GM23248 (cell line): ENCODE measurements at places on chromosomes 5 and 9.

- DNase-seq, result no peak
These were observed 338.4 kb downstream of the TMEM167A start for GRCh38 chr5:82738681-82739269.

DNA sequence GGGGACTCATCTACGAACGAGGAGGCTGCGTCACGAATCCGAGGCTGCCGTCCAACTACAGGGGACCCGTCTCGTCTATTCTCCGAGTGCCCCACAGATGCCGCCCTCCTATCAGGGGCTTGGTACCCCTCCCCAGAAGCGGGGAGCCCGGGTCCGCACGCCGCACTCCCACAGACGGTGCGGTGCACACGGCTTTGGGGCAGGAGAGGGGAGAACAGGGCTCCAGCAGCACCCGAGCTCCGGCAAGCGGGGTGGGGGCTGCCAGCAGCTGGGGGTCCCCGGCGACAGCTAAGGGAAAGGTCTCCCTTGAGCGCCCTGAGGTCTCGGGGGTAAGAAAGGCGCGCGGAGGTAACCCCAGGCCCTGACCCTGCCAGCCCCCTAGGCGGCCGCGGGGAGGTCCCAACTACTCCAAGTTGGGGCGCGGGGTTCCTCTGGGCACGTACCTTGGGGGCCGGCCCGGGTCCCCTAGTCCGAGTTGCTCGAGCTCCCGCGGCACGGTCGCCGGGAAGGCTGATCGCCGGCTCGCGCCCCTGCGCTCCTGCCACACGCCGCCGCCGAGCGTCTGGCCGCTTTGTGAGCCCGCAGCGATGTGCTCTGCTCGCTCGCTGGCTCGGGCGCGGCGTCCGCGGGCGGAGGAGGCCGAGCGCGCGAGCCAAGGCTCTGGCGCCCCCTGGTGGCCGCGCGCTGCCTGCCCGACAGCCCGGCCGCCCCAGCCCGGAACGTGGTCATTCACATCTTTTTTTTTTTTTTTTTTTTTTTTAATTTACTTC lies at the start of gene SPOCK1:
TSS of gene SPOCK1 (minus strand) at position 591 of the 770 bp plus-strand sequence.
- DNase-seq, result peak; percentile 95

- no peak for DNase-seq
These were observed 583.1 kb downstream of the CCDC171 start for GRCh38 chr9:16135968-16136367.

- no peak for DNase-seq
These were observed 38.6 kb downstream of the ZNF366 start for GRCh38 chr5:72468606-72469005.

- no peak for DNase-seq
These were observed 48.9 kb downstream of the FAM174A start for GRCh38 chr5:100584069-100584468.

DNA sequence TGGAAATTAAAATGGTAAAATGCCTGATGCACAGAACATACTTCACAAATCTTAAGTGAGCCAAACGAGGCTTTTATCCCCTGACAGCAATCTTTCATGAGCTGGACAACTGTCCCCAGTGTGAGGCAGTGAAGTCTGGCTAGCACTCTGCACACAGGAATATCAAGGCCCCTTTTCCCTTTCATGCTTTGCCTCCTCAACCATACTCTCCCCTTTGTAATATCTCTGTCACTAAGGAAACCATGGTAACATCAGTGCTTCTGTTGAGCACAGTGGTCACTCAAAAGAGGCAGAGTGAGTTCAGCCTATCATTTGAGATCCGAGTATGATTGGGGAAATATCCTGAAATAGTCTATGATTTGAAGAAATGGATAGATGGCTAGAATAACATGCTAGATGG lies 318.3 kb downstream of the ENC1 start:
- no peak for DNase-seq

- DNase-seq, result peak; percentile 2
These were observed 395.7 kb upstream of the SEMA6A start for GRCh38 chr5:116970318-116970717.

- DNase-seq, result no peak
These were observed 20.4 kb upstream of the RFK start for GRCh38 chr9:76414661-76415060.

DNA sequence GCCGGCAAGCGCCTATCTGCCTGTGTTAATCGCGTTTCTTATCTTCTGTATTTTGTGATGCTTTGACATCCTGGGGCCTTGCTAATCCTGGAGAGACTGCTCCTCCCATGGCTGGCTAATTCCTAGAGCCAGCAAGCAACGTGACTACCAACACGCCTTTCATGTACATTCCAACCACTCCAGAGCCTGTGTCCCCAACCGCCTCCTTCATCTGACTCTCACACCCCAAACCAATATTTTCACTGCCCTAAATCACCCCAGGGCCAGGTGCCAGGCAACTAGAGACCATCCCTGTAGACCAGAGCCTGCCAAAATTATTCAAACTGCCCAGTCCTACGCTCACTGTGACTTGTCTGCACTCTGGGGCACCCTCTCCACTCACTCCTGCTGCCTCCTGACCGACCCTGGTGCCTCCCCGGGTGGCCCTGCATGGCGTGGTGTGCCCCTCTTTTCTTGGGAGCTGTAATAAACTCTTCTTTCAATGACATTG lies 50.5 kb upstream of the COL5A1 start:
- DNase-seq, result peak; percentile 74

DNA sequence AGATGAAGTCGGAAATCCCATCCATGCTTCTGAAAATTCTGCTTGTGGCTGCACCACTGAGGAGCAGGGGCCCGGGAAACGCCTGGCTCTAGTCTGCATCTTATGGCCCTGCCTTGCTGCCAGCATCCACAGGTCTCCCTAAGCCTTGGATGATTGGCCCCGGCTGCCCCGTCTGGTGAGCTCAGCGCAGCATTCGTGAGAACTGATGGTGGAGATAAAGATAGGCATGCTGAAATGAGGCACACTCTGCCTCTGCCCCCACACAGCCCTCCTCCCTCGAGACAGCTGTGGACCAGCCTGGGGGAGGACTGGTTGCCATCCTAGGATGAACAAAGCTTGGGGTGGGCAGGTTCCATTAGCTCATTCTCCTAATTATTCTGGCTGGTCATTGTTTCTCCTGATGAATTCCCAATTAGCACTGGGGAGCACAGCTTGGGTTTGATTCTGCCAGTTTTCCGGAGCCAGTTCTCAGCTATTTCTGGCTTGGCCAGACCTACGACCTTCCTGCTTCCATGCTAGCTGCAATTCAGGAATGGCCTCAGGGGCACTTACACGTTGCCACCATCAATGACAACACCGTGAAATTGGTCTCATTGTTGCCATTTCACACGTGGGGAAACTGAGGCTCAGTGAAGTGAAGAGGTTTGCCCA lies 62.8 kb upstream of the CPEB4 start:
- peak; percentile 54 for DNase-seq

DNA sequence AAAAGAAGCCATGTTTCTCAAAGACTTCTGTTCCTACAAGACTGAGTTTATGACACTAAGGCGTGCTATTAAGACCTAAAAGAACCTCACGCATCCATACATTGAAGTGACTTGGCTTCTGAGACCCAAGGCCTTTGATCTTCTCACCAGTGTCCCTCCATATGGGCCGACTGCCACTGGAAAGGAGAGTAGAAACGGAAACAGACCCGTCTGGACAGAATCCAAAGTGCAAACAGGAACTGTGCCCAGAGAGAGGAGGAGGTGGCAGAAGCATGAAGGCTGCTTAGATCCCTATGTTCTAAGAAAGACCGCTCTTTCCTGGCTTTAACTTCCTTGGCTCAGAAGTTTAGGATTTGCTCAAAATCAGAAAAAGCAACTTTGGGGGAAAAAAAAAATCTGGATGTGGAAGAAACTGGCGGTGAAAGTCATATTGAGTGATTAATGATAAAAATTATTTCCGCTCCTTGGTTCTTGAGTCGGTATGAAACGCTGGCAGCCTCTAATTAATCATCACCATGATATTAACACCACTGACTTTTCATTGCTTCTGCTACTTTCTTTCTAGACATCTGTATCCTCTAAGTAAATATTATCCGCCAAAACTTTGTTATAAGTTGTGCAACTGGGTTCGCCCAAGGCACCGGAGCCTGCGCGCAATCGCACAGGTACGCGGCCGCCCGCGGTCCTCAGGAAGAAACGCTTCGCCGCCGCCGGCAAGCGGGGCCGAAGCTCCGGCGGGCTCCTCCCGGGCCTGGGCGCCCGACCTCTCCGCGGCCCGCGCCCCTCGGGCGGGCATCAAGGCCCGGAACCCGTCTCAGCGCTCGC lies 726 bp downstream of the DAP start:
- DNase-seq, result peak; percentile 81

DNA sequence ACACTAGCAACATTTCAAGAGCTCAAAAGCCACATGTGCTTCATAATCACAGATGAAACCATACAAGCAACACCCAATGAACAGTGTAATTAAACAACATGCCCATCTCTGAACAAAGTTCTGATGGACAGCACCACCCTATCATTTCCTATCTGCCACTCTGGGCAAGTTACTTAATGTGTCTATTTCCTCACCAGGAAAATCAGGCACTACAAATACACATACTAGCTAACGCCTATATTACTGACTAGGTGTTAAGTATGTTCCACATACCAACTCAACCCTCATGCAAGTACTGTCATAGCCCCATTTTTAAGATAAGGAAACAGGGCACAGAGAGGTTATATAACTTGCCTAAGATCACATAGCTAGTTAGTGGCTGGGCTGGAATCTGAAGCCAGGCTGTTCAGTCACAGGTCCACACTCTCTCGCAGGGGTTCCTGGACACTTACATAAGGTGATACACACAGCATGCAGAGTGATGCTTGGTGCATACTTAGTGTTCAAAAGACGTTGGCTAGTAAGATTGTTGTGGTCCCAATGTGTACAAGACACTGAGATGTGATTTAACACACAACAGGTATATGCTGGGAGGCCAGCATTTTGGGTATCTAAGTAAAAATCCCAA lies 24.2 kb downstream of the CORO2A start:
- no peak for DNase-seq

GRCh38 chr5:10290438-10290837 lies 17.3 kb downstream of the CMBL start:
- DNase-seq, result no peak

DNA sequence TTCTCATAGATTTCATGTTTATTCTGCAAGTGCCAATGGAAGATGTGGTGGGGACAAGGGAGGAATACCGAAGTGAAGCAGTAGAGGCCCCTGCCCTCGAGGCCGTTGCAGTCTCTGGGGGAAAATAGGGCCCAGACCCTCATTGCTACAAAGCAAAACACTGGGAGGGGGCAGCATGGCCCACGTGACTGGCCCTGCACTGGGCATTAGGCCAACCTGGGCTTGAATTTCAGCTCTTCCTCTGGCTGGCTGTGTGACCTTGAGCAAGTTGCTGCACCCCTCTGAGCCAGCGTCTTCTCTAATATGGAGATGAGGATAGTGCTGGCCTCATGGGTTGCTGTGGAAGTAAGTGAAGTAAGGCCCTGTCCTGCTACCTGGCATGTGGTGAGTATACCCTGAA lies 709 bp upstream of the SYNPO start:
- DNase-seq, result no peak

DNA sequence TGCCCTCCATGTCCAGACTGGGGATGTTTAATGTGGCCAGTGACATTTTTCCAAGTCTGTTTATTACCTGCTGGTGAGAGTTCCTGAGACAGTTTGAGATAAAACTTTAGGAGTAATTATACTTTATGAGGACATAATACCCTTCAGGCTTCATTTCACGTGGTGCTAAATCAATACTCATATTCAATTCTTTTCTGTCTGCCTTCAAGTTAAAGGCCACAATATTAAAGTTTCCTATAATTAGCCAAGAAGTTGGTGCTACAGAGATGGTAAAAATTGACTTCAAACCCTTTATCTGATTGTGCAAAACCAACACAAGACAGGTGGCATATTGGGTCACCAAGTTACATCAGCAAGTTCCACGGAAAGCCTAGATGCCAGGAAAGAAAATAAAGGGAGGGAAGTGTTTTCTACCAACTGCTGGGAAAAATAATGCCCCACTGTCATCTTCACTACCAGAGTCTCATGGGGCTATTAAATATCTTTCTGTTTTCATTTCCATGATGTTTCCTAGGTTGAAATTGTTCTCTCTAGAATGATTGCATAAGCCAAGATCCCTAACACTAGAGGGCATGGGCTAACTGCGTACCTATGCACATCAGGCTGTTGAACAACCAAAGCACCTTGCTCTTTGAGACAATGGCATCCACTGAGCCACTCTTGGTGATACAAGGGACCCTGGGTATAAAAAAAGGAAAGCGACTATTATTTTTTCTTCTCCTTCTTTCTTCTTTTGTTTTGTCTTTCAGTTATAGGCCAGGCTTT lies 68.7 kb downstream of the INSYN2B start:
- no peak for DNase-seq

GRCh38 chr5:124669956-124670721 lies 76.3 kb downstream of the ZNF608 start:
- peak; percentile 78 for DNase-seq

DNA sequence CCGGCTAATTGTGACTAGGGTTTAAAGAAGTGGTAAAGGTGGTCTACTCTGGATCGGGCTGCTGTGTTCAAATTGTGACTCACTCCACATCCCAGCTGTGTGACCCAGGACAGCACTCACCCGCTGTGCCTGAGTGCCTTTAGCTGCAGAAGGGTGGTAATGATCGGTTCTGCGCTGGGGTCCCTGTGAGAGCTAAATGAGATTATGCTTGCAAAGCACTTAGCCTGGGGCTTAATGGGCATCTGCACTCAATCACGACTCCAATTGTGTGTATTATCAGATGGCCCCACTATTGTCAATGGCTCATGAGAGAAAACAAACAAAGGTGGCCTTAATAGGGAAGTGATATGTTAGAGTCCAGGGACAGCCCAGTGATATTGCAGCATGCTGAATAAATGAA lies 25.1 kb upstream of the TBC1D2 start:
- DNase-seq, result no peak

DNA sequence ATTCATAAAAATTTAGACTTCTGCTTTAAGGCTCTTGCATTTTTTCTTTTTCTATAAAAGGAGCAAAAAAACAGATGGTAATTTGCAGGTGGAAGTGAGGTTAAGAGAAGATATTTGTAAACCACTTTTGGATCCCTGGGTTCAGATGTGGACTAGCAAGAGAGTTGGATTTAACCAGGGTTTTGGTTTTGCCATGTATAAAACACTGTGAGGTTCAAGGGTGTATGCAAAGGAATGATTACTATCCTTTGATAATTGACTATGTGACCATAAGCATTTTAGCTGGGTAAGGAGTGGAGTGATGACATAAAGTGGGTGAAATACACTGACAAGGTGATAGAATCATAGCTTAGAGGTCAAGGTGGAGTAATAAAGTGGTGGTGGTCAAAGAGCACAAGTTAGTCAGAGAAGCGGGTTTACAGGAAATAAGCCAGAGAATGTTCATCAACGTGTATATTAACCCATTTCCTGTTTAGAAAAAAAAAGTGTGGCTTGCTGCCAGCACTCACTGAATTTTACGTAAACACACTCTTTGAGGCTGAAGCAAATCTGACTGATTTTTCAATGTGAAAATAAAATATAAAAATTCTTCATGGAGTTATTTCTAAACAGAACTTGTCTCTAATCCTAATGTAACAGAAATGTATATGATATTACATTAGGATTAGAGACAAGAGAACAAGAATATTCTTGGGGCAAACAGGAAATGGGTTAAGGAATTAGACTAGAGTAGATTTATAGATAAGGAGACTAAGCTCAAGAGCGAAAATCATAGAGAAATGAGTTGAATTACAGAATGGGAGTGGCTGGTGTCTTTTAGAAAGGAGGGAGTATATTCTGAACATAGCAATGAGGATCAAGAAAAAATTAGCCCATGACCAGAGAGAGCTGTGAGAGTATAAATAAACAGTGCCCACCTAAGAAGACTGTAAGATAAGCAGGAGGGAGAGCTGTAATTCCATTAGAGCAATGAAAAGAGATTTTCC lies 74.5 kb downstream of the CDKN2A start:
- peak; percentile 56 for DNase-seq
